ENCODE measurements at places on chromosomes 3 and 15.

- no peak for DNase-seq
Measured at GRCh38 chr3:36496684-36497633, 116.7 kb downstream of the STAC start.

DNA sequence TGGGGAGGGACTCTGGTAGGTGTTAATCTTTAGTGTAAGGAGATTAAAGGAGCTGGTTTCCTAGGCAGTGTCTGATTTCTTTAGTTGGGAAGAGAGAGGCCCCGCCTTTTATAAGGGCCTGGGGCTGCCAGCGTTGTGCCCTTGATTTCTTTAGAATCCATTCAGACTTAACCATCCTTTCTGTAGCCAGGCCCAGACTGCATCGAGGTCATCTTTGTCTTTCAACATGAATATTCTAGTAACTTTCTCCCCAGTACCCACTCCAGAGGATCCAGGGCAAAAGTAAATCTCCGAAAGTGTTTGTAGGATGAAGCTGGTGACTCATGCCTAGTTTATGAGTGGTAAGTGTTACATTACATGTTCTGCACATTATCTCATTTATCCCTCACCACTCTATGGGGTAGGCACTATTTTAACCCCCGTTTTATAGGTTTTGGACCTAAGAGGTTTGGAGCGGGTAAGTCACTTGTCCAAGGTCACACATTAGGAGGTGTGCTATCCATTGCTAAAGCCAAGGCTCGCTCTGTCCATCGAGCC, 11.8 kb upstream of the USP3 start:
- no peak for DNase-seq

- no peak for DNase-seq
Measured at GRCh38 chr15:80176443-80176842, 23.6 kb downstream of the FAH start.

DNA sequence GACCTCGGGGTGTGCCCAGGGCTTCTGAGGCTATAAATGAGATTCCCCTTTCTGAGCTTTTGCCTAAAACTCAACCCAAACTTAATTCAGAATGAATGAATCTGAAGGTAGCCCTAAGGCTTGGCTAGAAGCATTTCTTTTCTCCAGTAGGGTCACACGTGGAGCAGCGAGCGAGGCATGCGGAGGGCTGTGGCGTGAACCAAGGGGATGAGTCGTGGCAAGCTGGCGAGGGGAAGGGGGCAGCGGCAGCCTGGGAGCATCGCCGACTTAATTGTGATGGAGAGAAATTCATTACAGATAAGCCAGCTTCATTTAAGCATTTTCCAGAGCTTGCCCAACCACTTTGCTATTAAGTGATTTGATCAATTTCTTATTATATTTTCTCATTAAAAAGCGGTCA, 79.9 kb downstream of the CHSY1 start:
- no peak for DNase-seq

DNA sequence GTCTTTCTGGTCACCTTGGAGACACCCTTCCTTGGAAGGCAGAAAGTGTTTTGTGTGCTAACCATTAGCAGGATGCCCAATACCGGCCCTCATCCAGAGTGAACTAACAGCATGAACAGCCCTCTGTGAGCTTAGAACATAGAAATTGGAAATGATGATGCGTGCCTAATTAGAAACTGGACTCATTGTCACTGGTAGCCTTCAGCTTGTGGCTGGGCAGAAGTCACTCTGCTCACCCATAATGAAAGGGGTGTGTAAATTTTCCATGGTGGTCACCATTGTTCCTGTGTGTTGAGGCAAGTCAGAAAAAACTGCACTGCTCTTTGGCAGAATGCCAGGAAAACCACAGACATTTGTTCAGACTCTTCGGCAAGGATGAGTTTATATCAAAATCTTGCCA, 74.7 kb upstream of the CNTN4 start:
- DNase-seq = no peak

GRCh38 chr15:68699881-68700454, 120.7 kb downstream of the ANP32A start:
- DNase-seq = no peak

DNA sequence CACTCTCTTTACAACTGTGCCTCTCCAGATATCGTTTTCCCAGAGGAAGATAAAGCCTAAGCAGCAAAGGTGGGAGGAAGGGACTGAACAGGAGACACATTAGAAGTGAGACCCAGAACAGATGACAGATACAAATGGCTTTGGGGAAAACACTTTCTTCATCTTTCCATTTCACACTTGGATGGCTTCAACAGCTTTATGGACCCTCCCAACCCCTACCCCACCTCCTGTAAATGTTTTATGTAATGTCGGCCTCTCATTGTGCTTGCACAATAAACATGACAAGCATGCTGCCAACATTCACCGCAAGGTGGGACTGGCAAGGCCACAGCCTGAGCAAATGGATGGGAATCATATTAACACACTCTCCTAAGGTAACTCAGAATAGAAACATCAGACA, 1088.6 kb downstream of the TUSC7 start:
- DNase-seq = no peak

DNA sequence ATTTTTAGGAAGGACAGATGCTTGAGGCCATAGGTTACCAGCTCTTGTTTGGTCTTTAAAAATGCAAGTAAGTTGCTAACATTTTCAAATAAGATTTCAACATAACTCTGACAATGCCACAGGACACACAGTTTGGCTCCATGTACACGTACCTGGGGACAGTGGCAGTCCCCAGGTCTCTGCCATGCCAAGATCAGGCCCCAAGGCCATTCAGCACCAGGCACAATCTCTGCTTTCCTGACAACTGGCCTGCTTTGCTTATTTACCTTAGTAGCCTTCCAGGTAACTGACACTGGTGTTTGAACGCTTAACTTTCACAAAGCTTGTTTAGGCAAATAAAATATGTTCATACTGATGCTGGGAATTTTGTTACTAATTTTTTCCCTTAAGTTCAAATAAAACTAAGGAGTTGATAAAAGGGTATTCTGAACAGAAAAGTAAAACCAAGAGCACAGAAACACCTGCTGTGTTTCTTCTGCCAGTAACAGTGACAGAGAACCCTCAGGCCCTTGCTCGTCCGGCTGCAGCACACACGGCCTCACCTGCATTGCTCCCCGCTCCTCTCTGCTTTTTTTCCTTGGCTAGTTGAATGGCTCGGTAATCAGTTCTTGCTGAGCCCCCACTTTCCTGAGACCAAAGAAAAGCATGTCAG, 16.5 kb downstream of the ZXDC start:
- DNase-seq = no peak

GRCh38 chr3:186630950-186631641, 9.1 kb upstream of the FETUB start:
- no peak for DNase-seq

DNA sequence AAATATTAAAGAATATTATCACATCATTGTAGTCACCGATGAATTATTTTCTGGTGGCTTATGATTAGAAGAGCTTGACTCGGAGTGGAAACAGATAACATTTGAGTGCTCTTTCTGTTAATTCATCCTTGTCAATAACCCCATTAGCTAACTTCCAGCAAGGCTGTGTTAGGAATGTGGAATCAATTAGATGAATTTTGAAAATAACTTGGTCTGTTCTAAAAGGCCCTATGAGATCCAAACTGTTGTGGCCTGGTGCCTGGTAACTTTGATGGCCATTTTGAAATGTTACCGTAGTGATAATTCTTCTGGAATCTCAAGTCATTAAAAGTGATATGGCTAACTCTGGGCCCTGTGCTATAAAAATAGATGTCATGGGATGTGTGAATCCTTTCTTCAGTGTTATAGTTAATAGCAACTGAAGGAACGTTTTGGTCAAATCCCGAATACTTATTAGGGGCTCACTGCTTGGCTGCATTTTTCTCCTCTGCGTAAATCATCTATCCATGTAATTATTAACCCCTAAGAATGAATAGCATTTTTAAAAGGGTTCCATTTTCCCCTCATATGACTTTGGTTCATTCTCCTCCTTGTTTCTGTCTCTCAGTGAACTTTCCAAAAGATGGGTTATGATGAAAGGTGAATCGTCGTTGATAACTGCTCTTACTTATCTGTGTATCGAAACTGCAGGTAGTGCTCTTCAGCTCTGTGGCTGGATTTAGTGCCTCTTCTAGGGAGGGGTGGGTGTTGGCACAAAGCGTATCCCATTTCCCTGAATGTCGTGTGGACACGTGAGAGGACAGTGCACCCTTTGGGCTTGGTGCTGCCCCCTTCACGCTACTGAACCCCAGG, 82.7 kb downstream of the IGF1R start:
- no peak for DNase-seq

DNA sequence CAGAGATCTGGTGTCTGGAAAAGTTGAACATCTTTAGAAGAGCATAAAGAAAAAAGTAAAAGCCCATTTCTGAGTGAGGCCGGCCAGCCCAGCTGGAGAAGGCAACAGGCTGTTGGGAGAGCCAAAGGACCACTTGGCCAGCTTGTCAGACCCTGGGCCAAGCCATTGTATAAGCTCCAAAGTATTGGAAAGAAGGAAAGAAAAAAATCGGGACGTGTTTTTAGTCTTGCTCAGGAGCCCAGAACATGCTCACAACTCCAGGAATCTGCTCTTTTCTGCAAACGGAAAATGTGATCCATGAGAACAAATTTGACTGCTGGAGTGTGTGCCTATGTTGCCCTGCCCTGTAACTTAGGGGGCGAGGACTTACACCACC, 10.4 kb upstream of the CLPX start:
- no peak for DNase-seq

GRCh38 chr3:32544894-32545293, 25.8 kb downstream of the DYNC1LI1 start:
- DNase-seq = no peak

DNA sequence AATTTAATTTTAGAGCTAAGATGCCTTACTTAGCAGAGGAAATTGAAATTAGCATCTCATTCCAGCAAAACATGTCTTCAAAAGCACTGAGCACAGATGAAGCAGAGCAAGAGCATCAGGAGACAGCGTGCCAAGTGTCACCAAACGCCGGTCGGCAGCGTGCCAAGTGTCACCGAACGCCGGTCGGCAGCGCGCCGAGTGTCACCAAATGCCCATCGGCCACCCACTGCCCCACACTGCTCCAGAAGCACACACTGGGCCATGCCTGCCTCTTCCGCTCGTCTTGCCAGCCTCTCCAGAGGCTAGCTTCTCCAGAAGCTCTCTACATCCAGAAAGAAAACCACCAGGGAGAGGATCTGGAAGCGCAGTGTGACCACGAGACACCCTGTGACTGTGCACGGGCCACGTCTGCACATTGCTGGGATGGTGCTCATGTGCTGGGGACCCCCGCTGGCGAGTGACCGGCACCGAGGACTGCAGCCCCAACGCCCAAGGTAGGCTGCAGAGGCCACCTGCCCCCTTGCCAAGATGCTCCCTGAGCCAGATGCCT, 37.8 kb downstream of the CYFIP1 start:
- DNase-seq = no peak

GRCh38 chr3:183178833-183179549, 16.5 kb upstream of the LAMP3 start:
- DNase-seq = no peak

DNA sequence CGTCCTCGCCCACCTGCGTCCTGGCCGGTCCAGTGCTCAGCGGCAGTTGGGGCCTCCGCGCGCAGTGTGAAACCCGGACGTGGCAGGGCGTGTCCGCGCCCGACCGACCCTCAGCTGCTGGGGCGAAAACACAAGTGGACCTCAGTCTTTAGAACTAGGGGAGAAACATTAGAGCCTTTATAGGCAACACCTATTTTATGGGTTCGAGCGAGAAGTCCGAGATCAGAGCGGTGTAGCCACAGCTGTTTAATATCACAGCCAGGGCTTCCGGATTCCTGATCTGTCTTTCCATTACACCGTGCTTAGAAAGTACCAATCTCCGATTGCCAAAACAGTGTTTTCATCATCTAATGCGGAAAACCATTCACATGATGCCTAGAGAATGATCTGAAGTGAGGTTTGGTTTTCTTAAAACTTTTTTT, 506 bp downstream of the RAD51 start:
- DNase-seq = no peak

DNA sequence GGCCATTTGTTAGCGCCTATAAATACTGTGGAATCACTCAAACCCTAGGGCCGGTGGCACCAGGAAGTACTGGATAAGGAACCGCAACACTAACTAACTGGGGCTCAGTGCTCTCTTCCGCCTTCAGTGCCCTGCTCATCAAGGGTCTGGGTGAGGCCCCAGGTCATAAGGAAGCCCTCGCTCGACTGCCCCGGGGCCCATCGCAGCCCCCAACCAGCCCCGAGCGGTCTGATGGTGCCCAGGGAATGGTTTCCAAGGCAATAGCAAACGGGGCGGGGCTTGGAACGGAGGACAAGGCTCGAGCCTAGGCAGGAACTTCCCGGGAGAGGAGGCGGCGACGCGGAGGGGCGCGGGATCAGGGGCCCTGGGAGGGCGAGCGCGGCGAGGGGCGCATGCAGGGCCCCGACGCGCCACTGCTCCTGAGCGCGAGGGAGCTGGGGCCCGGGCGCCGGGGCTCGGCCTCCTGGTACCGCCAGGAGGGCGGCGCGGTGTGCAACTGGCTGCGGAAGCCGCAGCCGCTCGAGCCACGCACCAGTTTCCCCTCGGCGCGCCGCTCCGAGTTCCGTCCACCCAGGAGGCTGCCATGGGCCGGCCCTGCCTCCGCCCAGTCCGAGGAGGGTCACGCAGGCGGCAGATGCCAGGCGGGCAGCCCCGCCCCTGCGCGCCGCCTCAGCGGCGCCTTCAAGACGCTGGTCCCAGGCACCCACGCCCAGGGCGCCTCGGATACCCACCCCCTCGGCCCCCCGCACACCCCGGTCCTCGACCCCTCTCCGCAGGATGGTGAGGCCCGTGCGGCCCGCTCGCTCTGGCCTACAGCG, at the start of gene TTLL3:
Gene TTLL3, plus strand, starts transcription at position 648 of the 818 bp plus-strand sequence. CDS start 400 bp downstream, outside the sequence.
- no peak for DNase-seq

GRCh38 chr3:32815841-32816438, 1.9 kb upstream of the TRIM71 start:
- DNase-seq = no peak

DNA sequence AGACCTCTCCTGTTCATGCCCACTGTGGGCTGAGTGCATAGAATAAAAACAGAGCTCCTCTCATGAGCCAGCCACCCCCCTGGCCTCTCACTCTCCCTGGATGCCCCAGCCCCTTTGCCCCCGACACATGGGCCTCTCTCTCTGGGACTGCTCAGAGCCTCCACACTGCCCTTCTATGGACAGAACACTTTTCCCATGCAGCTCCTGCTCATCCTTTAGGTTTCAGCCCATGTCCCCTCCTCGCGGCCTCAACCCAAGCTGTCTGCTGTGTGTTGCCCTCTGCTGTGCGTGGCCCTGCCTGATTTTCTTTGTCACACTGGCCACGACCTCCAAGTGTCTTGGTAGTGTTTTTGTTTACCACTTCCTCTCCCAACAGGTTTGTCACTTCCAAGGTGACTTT, 20.7 kb upstream of the PRR23E start:
- DNase-seq = no peak

DNA sequence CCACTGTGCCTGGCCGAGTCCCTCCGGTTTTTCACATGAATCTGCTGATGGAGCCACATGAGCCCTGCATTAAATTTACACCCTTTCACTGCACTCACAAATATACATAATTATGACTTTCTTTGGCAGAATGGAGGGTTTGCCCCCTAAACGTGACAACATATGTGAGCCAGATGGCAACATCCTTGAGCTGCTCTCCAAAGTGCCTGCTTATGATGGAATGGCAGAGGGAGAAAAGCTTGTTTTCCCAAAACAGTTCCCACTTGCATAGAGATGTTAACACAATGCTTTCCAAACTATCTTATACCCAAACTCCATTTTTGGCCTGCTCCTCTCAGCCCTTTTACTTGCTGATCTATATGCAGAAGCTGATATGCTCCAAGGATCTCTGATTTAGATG, 54.9 kb downstream of the ABCC5 start:
- no peak for DNase-seq
